ENCODE measurements at places on chromosomes 1 and 21.

GRCh38 chr1:38585460-38585859 is 274.1 kb downstream of the RRAGC start:
- no peak for DNase-seq

- no peak for DNase-seq
These were observed 511.3 kb downstream of the NPHP4 start for GRCh38 chr1:5480906-5481305.

GRCh38 chr1:6059866-6060265 is 14.2 kb downstream of the KCNAB2 start:
- DNase-seq, result no peak

GRCh38 chr1:147620543-147620942 is 49.8 kb downstream of the ACP6 start:
- DNase-seq, result no peak

- DNase-seq, result no peak
These were observed 9.5 kb downstream of the DPT start for GRCh38 chr1:168719306-168720111.

DNA sequence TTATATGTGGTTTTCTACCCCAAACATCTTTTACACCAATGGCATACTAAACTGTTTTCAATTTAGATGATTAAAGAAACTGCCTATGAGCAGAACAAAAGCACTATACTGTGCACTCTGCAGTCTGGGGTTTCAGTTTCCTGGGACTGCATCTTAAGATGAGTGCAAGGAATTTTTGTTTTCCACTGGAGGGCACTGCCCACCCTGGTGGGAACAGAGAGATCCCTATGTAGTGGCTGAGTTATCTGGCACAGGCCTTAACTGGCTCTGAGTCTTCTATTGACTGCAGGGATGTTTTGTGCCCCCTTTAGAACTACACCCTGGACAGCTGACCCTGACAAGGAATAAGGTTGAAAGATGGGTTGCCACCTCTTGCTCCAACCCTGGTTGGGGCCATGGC is 12.0 kb downstream of the PROK1 start:
- no peak for DNase-seq

GRCh38 chr1:7703321-7704213 is 67.5 kb upstream of the VAMP3 start:
- DNase-seq, result peak; percentile 85

DNA sequence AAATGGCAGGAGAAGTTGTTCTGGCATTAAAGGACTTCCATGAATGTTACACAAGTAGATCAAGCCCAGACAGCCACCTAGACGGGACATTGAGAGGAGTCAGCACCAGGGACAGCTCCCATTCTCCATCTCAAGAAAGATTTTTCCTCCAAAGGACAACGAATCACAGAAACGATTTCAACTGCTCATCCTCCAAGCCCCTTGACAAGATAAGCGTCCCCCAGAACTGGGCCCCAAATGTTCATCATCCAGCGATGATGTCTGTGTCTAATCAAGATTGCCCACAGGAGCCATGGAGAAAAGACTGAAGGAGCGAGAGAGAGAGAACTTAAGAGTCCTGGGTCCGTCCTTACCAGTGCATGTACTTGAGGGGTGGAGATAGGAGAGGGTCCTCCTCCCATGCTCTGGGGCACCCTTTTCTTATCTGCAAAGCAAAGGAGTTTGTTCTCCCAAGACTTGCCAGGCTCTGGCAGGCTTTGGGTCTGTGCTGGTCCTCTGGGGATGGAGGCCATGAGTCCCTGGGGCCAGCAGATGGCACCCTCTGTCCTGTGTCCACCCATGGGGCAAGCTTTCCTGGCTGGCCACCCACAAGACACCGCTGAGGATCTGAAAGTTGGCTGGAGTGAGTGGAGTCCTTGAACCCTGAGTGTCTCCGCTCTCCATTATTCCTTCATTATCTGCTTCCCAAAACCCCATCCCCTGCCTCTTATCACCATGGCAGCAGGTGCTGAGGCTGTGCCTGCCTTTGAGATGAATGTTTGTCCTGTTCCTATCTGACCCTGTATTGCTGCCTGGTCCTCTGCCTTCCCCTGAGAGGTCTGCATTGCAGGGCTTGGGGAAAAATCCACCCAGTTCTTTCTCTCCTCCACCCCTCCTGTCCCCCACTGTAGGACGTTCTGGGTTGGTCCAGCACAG is 164.6 kb downstream of the ACTL8 start:
- peak; percentile 32 for DNase-seq

DNA sequence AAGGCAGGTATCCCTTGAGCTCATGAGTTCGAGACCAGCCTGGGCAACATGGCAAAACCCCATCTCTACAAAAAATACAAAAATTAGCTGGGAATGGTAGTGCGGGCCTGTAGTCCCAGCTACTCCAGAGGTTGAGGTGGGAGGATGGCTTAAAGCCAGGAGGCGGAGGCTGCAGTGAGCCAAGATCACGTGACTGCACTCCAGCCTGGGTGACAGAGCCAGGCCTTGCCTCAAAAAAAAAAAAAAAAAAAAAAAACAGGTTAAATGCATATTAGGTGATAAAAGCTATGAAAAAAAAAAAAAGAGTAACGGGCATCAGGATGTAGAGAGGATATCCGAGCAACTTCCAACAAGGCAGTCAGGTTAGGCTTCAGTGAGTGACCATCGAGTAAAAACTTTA is 2.8 kb upstream of the SRRM1 start:
- no peak for DNase-seq

DNA sequence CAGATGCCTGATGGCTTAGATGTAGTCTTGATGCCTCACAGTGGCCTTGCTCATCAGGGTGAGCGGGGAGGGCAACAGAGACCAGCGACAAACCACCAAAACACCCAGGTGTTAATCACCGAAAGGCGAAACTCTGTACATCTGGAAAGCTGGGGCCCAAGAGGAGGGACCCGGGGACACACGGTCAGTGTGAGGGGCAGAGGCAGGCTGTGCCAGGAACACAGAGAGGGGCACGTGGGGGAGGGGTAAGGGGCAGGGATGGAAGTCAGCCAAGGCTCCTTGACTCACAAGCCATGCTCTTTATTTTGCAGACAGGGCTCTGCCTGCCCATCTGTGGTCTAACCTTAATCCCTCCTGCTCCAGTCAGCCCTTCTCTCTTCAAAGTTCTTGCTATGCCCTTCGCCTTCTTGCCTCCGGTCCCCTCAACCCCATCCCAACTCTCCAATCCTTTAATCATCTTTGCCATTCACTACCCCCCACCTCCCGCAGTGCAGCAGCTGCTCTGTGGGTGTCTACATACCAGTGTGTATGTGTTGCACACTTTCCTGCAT is 4.3 kb downstream of the MEF2D start:
- no peak for DNase-seq

DNA sequence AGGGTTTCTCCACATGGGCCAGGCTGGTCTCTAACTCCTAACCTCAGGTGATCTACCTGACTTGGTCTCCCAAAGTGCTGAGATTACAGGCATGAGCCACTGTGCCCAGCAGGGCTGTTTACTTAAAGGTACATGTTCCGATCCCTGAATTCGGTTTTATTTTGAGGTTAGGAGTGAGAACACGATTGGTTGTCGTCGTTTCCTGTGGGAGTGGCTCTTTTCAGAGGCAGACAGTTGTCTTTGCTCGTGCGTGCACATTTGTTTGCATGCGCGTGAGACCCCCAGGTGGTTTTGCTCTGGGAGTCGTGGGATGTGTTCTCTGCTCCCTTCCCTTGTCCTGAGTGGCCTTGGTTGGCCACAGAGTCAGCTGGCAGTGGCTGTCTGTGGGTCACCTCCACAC is 60.2 kb downstream of the SKI start:
- no peak for DNase-seq

DNA sequence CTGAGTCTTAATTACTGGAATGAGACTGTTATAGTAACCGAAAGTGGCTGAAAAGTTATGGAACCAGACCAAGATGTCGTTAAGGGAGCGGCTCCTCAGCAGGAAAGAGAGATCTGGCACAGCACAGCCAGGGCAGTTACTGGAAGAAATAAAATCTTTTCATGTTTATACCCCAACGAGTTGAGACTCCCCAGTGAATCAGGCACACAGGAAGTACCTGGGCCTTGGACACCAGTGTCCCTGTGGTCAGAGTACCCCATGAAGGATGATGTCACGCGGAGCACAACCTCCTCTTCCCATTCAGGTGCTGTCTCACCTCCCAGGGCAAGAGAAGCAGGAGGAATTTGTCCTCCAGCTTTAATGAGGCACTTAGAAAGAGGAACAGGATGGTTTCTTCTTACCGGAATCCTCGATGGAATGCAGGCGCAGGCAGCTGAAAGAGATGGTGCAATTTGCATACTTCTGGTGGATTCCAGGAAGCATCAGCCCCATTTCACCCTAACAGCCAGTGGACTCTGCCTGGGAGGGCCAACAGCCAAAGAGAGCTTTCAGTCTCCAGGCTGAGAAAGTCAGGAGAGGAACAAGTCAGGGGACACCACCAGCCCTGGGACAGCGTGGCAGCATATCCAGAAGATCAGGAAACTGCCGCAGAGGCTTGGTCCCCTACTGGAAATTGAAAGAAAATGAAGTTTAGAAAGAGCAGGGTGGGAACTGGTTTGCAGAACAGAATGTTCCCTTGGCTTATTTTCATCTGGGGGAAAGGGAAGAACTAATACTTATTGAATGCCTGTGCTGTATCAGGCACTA is 35.9 kb upstream of the CTTNBP2NL start:
- DNase-seq, result no peak

DNA sequence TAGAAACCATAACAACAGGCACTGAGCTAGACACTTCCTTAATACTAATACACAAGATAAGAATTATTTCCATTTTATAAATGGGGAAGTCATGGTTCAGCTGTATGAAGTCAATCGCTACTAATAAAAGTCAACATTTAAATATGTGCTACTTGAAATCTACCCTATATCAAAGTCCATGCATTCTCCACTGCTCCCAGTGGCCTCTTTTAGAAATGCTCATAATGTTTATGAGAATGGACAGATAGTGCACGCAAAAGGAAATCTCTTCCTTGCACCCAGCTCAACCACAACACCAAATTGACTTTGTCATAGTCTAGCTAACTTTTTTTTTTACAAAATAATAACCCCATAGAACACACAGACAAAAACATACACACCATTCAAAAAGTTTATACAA is 281.7 kb upstream of the CXADR start:
- no peak for DNase-seq

DNA sequence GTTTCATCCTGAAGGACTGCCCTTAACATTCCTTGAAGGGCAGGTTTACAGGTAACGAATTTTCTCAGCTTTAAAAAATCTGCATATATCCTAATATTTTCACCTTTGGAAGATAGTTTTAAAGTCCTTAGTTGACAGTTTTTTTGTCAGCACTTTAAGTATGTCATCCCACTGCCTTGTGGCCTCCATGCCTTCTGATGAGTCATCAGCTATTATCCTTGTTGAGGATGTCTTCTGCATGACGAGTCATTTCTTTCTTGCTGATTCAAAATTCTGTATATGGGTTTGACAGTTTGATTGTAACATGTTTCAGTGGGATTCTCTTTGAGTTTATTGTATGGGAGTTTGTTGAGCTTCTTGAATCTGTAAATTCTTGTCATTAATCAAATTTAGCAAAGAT is 500.6 kb downstream of the DISC1 start:
- no peak for DNase-seq
